ENCODE measurements at places on chromosomes 6 and 20.

DNA sequence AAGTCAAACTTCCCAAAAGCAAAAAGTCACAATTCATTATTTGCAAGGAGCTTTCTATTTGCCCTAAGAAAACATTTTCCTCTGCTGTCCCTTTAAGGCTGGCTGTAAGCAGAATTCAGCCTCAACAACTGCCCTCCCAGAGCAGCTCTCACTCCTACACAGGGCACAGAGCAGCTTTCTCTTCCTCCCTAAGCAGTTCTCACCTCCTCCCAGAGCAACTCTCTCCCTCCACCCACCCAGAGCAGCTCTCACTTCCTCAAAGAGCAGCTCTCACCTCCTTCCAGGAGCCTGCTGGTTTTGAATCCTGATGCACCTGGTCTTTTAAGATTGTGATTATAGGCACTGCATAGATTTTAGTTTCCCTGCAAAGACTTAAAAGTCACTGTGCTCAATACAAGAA, 120.6 kb upstream of the TMEM181 start:
- no peak for DNase-seq

DNA sequence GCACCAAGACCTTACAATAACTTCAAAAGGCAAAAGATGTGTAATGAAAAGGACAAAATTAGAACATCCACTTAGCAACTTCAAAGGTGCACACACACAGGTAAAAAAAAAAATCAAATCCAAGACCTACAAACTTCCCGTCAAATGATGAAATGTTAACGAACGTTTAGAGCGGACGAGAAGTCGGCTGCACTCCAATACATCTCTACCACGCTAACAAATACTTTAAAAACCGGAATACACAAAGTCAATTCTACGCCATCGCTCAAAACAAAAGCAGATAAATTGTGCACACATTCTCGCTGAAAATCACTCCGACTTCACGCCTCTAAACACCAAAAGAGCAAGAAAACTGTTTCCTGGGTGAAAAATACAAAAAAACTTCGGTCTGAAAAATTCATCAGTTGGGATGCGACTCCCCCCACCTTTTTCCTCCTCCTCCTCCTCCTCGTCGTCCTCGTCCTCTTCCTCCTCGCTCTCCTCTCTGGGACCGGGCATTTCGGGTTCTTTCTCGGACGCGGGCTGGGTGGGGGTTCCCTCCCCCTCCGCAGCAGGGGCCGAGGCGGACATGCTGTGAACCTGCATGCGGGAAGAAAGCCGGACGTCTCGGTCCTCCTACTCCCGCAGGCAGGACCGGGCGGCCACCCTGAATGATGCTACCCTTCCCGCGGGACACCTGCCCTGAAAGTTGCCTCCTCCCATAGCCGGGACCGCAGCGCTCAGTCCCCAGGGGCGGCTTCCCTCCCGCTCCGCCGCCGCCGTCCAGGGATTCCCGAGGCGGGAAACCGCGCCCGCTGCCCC, 712 bp downstream of the DEK start:
- peak; percentile 18 for DNase-seq

DNA sequence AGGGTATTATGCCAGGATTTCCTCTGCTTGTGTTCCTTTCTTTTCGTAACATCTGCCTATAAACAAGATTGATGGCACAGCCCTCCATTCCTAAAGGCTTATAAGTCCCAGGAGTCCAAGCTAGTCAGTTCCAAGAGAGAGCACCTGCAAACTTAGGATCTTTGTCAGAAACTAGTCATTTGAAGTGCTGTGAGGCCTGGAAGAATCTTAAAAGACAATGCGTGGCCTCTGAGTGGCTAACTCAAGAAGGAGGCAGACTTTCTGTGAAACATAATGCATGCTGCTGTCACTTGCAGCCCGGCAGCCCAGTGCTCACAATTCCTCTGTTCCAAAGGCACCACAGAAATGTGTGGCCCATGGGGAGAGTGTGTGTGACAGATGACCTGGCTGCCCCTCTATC, 135.0 kb upstream of the SUPT3H start:
- no peak for DNase-seq

DNA sequence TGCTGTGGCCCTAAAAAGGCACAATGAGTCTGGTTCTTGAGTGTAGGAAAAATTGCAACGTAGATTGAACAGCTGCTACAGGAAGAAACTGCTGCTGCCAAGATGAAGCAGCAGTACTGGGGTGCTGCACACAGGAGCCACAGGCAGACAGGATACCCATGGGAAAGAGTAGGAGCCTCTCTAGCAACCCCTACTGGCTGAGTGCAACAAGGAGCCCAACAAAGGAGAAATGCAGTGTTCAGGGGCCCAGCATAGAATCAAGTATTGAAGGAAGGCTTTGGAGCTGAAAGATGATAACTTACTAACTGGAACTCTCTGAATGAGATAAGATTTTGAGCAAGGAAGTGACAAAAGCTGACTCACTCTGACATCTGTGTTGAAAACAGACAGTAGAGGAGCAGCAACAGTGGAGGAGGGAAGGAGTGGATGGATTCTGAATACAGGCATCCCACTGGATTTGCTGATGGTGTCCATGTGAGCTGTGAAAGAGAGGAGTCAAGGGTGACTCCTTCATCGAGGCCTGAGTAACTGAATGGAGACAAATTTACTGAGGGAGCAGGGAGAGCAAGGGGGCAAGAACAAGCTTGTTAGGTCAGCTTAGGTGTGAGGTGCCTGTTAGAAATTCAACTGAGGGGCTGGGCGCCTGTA, 534.7 kb upstream of the JARID2 start:
- DNase-seq = peak; percentile 50

GRCh38 chr6:147567141-147567805, 58.8 kb downstream of the SAMD5 start:
- DNase-seq = no peak

DNA sequence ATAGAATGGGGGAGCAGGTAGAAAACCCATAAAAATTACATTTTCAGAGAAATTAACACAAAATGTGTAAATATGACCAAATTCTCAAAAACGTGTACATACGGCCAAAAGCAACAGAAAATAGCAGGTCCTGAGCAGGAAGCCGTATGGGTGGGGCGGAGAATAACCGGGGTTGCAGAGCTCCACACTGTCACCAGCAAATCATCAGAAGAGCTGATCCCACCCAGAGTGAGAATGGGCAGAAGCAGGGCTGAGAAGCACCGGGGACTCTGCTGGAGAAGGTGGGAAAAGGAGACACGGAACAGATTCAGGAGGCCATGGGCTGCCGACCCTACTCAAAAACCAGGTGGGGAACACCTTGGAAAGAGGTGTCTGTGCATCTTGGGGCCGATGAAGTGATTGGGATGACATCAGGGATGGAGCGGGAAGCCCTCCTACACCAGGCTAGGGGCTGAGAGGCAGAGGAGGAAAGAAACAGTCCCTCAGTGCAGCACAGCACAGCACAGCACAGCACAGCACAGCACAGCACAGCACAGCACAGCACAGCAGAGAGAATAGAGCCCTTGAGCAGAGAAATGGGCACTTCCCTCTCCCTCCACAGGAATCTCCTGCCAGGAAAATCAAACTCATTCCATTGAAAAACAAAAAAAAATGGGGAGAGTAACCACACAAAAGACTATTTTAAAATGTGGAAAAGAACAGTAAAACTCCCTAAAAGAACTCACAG, 22.3 kb downstream of the STX7 start:
- no peak for DNase-seq

- peak; percentile 57 for DNase-seq
Observed at GRCh38 chr6:71190809-71191208, 97.8 kb upstream of the OGFRL1 start.

GRCh38 chr6:150347845-150348244, 21.0 kb upstream of the IYD start:
- DNase-seq = no peak

DNA sequence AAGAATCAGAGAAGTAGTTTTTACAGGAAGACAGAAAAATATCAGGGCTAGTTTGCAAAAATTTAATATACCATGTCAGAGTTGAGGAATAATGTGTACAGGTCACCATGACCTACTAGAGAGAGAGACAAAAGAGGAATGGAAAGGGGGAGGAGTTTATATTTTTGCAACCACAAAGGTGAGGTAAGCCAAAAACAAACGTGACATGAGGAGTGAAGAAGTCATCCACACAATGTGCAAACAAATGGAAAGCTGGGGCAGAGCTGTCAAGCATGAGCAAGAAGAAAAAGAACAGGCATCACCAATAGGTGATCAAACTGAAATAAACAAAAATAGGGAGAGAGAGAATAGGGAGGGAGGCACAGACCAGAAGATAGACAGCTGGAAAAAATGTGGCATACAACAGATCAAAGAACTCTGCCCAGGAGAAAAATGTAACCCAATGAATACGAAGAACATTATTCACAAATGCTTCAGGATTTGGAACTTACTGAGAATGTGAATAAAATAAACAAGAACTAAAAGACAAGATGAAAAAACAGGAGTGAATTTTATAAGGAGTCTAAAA, 15.5 kb downstream of the RARS2 start:
- DNase-seq = no peak

- no peak for DNase-seq
Observed at GRCh38 chr20:49905415-49906091, 9.8 kb downstream of the SPATA2 start.

DNA sequence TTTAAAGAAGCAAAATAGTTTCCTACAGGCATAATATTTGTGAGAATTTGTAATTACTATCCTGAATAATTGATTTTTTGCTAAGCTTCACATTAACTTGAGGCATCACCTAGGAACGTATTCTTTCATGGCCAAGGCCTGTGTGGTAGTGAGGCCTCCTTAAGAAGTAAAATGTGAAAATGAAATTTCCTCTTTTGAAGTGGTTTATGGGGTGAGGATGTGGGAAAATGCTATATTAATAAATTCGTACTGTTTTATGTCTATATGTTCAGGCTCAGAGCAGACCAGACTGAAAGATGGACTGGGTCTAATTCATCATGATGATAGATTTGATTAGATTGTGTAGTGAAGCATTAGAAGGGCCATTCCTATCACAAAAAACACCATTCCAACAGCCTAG, 33.1 kb downstream of the MYLIP start:
- no peak for DNase-seq

GRCh38 chr20:53299831-53300230, 293.8 kb downstream of the ZNF217 start:
- DNase-seq = no peak

DNA sequence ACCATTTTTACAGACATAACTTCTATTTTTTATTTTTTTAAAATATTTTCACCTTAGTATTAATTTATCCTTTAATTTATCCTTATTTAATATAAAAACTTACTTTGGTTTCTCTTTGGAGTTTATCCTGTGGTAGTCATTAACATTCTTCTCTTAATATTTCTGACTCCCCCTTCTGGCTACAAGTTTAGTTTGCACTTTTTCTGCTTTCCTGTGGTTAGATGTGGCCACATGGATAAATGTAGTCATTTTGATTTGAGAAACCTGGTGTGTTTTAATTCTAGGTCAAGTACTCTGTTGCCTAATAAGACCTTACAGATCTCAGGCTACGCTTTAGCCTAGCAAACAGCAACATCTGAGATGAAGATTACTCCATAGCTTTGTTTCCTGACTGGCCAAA, 1187.5 kb downstream of the HACE1 start:
- peak; percentile 26 for DNase-seq

DNA sequence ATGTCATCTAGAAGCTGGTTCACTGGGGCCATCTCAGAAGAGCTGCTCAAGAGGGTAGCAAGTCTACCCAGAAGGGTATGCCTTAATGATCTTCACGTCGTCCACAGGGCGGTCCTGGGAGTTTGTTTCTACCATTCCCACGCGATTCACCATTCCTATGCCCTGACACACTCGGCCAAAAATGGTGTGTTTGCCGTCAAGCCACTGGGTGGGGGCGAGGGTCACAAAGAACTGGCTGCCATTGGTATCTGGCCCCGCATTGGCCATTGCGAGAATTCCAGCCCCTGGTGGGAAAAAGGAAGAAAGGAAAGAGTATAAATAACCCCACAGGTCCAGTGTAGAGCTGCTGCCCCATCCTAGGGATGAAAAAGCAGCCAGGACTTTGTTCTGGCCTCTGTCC, 16.5 kb upstream of the CPNE5 start:
- no peak for DNase-seq

DNA sequence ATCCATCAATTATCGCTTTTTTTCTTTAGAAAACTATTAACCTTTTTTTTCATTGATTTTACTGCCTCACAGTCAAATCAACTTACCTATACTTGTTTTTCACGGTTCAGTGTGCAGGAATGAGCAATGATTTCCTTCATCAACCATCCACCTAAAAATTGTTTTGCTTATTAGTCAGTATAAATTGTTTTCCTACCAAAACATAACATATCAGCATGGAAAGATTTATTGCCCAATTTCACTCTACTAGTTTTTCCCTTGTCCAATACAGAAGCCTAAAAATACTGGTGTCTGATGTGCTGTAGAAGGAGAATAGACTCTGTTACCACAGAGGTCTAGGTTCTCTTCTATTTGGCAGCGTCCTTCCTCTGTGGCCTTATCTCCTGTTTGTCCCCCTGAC, 558.2 kb upstream of the CITED2 start:
- no peak for DNase-seq

- peak; percentile 90 for DNase-seq
Observed at GRCh38 chr6:26571592-26572296, 25.0 kb upstream of the ABT1 start.

DNA sequence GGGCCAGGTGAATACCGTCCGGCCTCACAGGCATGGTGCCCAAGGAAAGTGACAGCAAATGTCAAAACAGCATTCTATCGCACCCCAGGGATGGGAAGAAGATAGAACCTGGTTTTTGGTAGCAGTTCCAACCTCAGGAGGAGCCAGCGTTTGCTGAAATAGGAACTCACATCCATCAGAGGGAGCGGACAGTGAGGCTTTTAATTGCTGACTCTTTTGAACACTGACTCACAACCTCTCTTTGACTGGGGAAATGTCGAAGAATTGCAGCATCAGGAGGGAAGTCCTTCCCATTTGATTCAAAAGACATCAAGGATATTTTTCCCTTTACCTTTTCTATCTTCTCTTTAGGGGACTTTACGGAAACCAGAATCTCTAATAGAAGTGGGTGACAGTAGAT, 114.2 kb downstream of the UNC5CL start:
- no peak for DNase-seq

DNA sequence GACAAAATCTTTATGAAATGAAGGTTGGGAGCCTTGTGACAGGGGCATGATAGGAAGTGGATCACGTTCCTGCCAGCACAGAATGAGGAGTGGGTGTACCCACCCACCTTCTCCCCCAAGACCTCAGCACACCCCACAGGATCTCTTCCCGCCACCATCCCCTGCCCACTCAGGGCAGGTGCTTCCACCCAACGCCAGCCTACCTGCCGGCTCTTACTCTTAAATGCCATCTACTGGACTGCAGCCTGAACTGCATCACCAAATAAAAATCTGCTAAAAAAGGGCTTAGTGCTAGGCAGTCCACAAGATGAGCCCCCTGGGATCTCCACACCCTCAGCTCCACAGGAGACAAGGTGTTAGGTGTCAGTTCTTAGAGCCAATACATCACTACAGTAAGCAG, 20.6 kb downstream of the DTNBP1 start:
- no peak for DNase-seq

GRCh38 chr20:51702556-51702955, 65.6 kb downstream of the ATP9A start:
- DNase-seq = no peak

- DNase-seq = no peak
Observed at GRCh38 chr6:107620732-107621131, 130.8 kb downstream of the SOBP start.
